Renal cortical epithelial cell (primary cell): ENCODE measurements at places on chromosomes 12 and 14.

DNA sequence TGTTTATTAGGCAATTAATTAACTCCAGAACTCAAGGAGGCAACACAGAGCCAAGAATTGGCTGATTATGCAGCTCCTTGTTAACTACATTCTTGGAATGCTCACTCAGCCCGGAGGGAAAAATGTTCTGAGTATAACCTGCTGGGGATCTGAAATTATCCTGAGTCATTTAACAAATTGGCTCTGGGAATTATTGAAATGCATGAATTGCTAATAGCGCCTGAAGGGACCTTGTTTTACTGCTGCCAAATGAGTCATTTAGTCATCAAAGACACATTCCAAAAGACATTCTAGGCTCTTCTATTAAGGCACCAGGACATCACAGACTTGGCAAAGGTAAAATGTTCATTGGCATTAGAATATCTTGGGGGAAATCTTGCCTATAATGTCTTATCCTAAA is 13.0 kb downstream of the TMEM52B start:
- DNase-seq = peak; percentile 98

- DNase-seq = no peak
These were observed 123.9 kb downstream of the PLXNC1 start for GRCh38 chr12:94272280-94272679.

DNA sequence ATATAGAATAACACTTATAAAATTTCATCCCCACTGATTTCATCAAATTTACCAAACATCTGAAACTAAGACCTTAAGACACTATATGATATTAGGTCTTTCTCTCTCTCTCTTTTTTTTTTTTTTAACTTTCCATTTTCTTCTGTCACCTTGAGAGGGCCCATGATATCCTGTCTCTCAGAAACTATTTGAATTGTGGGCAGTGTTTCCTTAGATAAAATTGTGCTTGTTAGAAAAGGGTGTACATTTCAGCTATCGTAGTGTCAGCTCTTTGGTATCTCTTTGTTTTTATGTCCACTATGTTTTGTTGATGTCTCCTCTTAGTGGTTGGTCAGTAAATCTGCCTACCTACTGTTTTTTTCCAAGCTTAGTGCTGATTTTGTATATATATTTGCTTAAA is 23.8 kb downstream of the DNM1L start:
- DNase-seq = no peak

DNA sequence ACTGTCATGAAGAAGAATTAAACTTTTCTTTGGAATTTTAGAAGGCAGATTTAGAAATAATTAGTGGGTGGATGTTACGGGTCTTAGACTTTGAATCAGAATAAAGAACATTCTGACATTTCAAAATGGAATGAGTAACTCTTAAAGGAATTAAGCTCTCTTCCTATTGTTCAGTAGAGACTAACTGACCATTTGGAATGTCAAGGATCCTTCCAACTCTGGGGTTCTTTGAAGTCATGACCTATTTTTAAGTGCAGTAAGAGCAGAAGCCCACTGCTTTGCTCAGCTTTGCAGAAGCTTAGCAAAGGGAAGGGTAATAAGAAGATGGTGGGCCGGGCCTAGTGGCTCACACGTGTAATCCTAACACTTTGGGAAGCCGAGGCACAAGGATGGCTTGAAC is 4.0 kb downstream of the CHURC1 start:
- peak; percentile 65 for DNase-seq

GRCh38 chr12:47052274-47052673 is 27.1 kb upstream of the PCED1B start:
- DNase-seq = no peak

- peak; percentile 45 for DNase-seq
These were observed 29.4 kb downstream of the FAIM2 start for GRCh38 chr12:49874142-49874897.

DNA sequence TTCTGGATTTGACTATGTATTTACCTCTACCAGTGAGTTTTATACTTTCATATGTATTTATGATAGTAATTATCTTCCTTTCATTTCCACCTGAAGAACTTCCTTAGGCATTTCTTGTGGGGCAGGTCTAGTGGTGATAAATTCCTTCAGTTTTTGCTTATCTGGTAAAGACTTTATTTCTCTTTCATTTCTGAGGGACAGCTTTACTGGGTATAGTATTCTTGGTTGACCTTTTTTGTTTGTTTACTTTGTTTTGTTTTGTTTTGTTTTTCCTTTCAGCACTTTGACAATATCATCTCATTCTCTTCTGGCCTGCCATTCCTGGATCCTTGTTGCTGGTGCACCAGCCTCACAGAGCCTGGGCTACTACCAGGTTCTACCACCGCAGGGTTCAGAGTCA is 53.9 kb upstream of the NFKBIA start:
- no peak for DNase-seq

DNA sequence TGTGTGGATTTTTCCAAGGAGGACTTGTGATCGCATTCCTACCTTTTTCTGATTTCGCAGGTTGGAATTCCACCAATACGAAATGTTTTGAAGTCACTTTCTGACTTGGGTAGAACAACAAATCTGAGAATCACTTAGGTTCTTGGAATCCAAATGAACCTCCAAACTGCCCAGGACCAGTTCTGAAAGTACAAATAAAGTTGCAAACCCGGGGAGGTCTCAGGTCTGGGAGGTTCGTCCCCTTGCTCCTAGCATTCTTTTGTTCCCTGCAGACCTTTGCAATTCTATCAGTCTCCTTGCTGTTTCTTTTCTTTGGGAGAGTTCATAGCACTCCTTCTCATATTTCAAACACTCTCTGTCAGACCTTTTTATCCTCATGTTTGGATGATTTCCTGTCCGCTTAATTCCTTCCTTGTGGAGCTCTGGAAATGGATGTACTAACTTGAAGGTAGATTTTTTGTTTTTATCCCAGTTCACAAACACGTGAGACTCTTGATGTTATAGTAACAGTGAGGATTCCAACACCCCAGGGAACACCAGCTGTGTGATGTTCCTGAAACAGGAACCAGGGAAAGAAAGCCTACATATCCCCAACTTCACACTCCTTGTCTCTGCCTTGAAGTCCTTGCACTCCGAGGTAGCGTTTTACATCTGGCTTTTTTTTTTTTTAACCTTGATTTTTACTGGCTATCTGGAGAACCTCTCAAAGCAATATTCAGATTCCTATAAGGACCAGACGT is 70.6 kb downstream of the TMEM132C start:
- DNase-seq = no peak

GRCh38 chr12:33734871-33735270 is 287.4 kb upstream of the ALG10 start:
- DNase-seq = no peak

DNA sequence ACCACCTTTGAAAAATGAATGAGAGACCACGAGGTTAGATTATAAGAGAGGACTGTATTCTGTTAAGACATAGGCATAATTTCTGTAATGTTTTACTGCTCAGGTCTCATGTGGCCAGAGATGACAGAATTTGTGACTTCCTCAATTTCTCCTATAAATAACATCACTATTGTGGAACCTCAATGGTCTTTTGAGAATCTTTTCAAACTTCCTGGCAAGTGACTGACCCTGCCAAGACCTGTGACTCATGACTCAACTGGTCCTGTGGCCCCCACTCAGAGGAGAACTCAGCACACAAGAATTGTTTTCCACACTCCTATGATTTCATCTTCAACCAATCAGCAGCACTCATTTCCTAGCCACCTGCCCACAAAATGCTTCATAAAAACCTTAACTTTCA is 508.2 kb upstream of the ATP2B1 start:
- peak; percentile 74 for DNase-seq

DNA sequence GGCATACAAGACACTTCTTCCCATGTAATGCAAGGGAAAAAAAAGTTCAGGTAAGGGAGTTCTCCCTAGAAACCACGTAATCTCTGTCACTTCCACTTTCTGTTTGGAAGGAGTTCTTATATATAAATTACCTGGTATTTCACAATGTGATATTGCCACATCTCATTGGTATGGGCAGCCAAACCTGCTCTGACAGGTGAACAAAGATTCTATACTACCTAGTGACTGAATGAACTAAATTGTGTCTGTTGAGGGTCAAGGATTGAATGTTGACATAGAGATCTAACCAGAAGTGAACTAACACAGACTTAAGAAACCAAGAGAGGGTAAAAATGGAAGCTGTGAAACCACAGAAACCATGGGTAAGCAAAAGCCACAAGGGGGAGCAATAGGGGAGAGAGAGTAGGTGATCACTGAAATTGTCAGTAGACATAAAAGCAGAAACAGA is 161.3 kb downstream of the RPL10L start:
- peak; percentile 22 for DNase-seq

DNA sequence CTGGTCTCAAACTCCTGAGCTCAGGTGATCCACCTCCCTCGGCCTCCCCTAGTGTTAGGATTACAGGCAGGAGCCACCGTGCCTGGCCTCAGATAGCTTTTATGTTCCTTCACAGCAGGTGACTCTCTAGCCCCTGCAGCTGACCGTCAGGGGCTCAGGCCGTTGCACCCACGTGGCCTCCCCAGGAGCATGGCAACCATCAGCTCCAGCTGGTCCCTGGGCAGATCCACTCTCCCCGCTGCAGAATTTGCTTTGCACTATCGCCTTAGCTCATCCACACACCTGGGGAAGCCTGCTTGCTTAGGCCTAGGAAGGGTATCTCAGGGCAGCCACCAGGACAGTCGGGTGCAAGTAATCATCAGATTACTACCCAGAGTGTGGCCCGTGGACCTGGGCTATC is 62.6 kb downstream of the TSPAN9 start:
- DNase-seq = no peak

GRCh38 chr14:60184905-60185555 is 19.8 kb upstream of the DHRS7 start:
- DNase-seq = no peak

- no peak for DNase-seq
These were observed 488.8 kb upstream of the CCDC196 start for GRCh38 chr14:65997347-65997746.

GRCh38 chr12:114628199-114628598 is 55.8 kb downstream of the TBX3 start:
- DNase-seq = no peak

DNA sequence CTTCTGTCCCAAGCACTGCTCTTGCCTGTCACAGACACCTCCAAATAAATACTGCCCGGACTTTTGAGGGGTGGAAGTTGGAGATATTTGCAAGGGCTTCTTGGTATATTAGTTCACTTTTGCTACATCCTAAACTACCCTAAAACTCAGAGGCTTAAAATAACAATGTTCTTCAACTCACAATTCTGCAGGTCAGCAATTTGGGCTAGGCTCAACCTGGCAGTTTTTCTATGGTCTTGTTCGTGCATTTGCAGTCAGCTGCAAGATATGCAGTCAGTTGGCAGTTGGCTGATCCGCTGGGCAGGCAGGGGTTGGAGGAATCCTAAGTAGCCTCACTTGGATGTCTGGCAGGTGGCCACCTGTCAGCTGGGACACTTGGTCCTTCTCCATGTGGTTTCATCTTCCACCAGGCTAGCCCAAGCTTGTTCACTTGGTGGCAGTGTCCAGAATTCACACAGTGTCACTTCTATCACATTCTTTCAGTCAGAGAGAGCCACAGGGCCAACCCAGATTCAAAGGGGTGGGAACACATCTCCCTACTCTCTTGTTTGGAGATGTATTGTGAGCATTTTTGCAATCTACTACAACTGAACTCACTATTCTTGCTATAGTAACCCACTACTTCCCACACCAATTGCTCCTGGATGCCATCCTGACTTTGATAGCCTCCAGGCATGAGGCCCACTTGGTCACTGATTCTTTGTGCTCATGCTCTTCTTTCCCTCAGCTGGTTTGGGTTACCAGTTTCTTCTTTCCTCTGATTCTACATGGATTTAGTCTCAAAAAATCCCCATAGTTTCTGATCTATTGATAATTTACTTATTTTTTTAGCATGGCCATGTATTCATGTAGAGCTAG is 27.8 kb upstream of the CAPRIN2 start:
- DNase-seq = no peak

- DNase-seq = peak; percentile 19
These were observed 184.5 kb downstream of the AKAP6 start for GRCh38 chr14:32513571-32514009.

DNA sequence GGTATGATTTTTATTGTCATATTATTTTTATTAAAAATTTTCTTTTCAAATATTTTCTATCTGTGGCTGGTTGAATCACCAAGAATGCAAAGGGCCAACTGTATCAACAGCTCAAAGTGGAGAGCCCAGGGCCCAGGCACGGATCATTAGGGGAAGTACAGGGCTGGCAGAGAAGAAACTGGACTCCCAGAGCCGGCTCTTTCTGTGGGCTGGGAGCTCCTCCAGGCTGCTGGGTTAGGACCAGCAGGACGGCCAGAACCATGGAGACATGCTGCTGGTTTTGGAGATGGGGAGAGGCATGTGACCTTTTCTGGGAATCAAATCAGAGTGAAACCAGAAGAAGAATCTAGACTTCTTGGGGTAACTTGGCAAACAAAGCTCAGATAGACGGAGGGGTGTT is 220.5 kb downstream of the CACNA1C start:
- no peak for DNase-seq

DNA sequence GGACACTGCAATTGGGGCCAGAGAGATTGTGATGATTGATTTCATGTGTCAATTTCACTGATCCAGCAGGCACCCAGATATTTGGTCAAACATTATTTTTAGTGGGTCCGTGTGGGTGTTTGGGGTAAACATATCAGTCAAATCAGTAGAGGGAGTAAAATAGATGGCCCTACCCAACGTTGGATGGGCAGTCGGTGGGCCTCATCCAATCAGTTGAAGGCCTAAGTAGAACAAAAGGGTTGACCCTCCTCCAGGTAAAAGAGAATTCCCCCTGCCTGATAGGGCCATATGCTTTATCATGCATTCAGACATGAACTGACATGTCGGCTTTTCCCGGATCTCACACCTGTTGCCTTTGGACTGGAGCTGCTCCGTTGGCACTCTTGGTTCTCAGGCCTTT is 195.1 kb upstream of the CAND1 start:
- DNase-seq = no peak

DNA sequence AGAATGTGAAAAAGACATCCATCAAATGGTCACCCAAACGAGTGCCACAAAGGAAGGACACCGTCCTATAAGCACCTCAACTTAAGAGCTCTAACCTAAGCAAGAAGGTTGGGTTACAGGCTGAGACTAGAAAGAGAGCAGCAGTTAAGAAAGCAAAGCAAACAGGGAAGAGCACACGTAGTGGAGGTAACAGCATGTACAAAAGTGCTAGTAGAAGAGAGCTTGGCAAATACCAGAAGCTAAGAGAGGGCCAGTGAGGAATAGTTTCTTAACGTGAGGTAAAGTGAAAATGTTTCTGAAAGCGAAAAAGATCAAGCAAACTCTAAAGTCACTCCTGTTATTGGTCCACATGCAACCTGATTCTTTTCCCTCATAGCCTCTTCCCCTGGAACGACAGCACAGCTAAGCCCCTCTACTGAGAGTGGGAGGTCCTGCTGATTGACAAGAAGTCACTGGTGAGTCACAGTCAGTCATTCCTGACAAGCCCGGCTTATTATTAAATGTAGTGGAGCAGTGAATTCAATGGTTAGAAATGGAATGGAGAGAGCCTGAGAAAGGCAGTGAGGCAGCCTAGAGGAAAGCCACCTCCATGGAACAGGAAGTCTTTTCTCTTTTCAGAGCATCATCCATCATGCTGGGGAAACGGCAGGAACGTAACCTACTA is 204.4 kb downstream of the SLC25A21 start:
- DNase-seq = peak; percentile 75

- peak; percentile 68 for DNase-seq
These were observed 18.1 kb downstream of the MLXIP start for GRCh38 chr12:122096591-122097149.

GRCh38 chr14:77000340-77001270 is 27.9 kb downstream of the IRF2BPL start:
- no peak for DNase-seq
